ENCODE measurements at places on chromosomes 4 and X. TPM values are rescaled to one million over a fixed set of nuclear protein-coding genes. Genes with fewer than 3 reads are reported as not detected.

- no peak for DNase-seq
- no peak overlapping the region for H3K27ac ChIP-seq
- H3K36me3 ChIP-seq, result peaks cover 5% of the 10 kb centered on the region
- no peak overlapping the region for H3K4me3 ChIP-seq
- peaks cover 9% of the 10 kb centered on the region for H3K27me3 ChIP-seq
Measured at GRCh38 chrX:129705988-129706387, 32.8 kb upstream of the XPNPEP2 start.

DNA sequence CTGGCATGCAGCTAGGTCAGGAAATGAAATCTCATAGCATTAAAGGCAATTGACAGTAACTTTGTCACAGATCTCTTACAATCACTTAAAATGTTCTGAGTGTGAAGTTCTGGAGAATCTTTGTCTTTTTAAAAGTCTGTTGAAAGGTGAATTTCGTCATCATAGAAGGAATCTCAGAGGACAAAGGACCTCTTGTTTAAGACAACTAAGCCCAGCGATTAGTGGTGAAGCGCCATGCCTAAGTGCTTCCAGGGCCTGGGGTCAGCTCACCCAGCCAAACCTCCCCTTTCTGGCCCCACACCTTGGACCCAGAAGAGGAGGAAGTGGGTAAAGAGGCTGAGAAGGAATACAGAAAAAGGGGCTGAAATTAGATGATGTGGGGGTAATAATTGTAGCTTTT is 8.5 kb downstream of the FRMD7 start:
- no peaks in the 10 kb centered on the region for H3K36me3 ChIP-seq
- DNase-seq, result no peak
- no peaks in the 10 kb centered on the region for H3K4me1 ChIP-seq
- no peak overlapping the region for H3K4me3 ChIP-seq

Gene MYL5
- total RNA-seq, result 13.5 TPM

DNA sequence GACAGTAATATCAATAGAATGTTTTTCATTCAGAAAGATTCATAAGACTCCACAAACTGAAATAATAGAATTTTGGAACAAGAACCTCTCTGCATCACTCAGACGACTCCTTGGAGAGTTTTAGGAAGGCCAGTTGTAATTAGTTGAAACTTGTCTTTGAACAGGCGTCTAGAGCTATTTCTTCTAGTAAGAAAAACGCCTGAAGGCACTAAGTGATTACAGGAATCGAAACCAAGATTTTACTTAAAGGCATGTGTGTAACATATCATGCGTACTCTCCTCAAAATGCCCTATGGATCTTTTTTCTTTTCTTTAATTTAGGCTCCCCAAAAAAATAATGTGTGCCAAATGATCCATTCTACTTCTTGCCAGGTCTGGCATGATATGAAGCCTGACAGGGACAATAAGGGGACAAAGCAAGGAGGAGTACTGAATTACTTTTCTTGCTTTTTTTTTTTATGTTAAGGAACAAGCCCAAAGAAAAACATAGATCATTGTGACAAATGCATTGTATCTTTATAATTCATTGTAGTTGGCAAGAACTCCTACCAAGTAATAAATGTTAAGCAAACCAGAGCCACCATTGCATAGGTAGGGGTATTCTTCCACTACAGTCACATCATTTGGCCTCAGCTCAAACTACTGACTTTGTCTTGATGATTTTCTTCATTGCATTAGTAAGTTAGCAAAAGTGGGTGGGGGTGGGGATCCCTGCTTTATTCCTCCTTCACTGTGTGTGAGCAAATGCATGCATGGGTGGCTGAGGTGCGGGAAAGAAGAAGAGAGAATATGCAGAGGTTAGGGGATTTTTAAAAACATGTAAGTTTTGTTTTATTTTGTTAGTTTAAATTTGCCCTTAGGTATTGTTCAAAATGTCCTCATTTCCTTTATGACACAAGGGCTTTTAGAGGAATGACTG is 79.9 kb upstream of the ATOH1 start:
- H3K36me3 ChIP-seq, result no peaks in the 10 kb centered on the region
- H3K27me3 ChIP-seq, result no peaks in the 10 kb centered on the region
- no peak overlapping the region for H3K4me3 ChIP-seq
- H3K27ac ChIP-seq, result no peak overlapping the region
- no peak for DNase-seq
- no peaks in the 10 kb centered on the region for H3K4me1 ChIP-seq

- peaks cover 7% of the 10 kb centered on the region for H3K4me1 ChIP-seq
- H3K36me3 ChIP-seq, result peaks cover 13% of the 10 kb centered on the region
- H3K4me3 ChIP-seq, result no peak overlapping the region
- H3K27ac ChIP-seq, result no peak overlapping the region
Measured at GRCh38 chr4:75490155-75490554, 24.0 kb downstream of the RCHY1 start.

DNA sequence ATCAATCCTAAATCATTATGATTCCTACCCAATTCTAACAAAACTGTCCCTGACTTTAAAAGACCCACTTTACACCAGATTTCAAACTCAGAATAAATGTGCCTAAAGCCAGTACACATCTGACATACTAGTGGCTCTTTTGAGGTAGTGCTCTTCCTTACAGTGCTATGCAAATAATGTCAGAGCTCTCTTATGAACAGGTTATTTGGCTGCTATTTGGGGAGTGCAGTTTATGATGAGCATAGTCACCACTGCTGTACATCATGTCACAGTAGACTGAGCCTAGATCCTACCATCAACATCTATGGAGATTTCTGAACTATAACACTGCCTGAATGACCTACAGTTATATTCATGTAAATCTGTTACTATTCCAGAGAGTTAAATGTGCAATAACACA is 50.4 kb upstream of the PAGE5 start:
- no peaks in the 10 kb centered on the region for H3K4me1 ChIP-seq
- no peaks in the 10 kb centered on the region for H3K36me3 ChIP-seq
- no peak overlapping the region for H3K4me3 ChIP-seq
- H3K27ac ChIP-seq, result no peak overlapping the region
- DNase-seq, result no peak
- H3K27me3 ChIP-seq, result peaks cover 22% of the 10 kb centered on the region

DNA sequence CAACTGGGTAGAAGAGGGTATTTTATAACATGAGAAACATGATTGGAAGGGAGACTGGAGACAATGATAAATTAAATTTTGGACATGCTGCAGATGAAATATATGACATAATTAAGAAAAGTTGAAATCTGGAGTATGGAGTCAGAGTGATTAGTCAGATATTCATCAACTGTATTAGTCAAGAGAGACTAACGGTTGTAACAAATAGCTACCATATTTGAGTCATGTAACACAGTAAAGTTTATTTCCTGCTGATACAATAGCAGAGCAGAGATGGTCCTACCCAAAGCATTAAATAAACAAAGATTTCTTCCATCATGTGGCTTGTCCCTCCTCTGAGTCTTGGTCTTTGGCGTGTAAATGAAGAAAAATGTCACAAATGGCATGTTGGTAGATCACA is 321.3 kb downstream of the GALNTL6 start:
- H3K27ac ChIP-seq, result no peak overlapping the region
- no peak overlapping the region for H3K4me3 ChIP-seq
- H3K36me3 ChIP-seq, result no peaks in the 10 kb centered on the region

- no peak overlapping the region for H3K27ac ChIP-seq
- H3K4me3 ChIP-seq, result no peak overlapping the region
- H3K4me1 ChIP-seq, result peaks cover 6% of the 10 kb centered on the region
- DNase-seq, result no peak
- peaks cover 4% of the 10 kb centered on the region for H3K27me3 ChIP-seq
- H3K36me3 ChIP-seq, result no peaks in the 10 kb centered on the region
Measured at GRCh38 chr4:8538076-8538702, 42.0 kb upstream of the GPR78 start.

Gene TKTL2
- total RNA-seq, result not detected

GRCh38 chrX:78092296-78092695 is 11.8 kb upstream of the PGK1 start:
- no peak overlapping the region for H3K4me3 ChIP-seq
- peaks cover 29% of the 10 kb centered on the region for H3K27me3 ChIP-seq
- DNase-seq, result no peak
- H3K27ac ChIP-seq, result no peak overlapping the region
- no peaks in the 10 kb centered on the region for H3K4me1 ChIP-seq
- H3K36me3 ChIP-seq, result no peaks in the 10 kb centered on the region

GRCh38 chrX:44401151-44401550 is 57.7 kb upstream of the EFHC2 start:
- DNase-seq, result no peak
- H3K27me3 ChIP-seq, result peaks cover 4% of the 10 kb centered on the region
- H3K36me3 ChIP-seq, result no peaks in the 10 kb centered on the region
- no peak overlapping the region for H3K27ac ChIP-seq
- H3K4me3 ChIP-seq, result no peak overlapping the region

Gene CYSLTR1
- total RNA-seq, result 1.5 TPM

DNA sequence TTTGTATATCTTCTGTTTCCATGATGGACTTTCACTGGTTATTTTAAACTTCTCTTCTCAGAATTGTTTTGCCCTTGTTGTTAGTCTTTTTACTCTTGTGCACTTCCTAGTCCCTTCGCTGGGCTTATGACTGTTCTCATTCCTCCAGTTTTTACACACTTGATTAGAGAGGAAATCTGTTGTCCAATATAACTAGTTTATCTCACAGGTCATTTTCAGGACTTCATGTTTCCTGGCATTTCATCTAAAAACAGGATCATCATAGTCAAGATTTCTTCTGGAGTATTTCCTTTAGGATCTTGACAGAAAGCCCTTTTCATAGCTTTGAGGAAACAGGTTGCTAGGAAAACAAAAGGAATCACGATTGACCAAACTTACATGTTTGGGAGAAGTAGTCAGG is 3.0 kb downstream of the FNIP2 start:
- H3K4me3 ChIP-seq, result peak overlapping the region; percentile 41
- peak overlapping the region; percentile 18 for H3K27ac ChIP-seq
- no peak for DNase-seq
- peaks cover 27% of the 10 kb centered on the region for H3K4me1 ChIP-seq
- H3K27me3 ChIP-seq, result no peaks in the 10 kb centered on the region

DNA sequence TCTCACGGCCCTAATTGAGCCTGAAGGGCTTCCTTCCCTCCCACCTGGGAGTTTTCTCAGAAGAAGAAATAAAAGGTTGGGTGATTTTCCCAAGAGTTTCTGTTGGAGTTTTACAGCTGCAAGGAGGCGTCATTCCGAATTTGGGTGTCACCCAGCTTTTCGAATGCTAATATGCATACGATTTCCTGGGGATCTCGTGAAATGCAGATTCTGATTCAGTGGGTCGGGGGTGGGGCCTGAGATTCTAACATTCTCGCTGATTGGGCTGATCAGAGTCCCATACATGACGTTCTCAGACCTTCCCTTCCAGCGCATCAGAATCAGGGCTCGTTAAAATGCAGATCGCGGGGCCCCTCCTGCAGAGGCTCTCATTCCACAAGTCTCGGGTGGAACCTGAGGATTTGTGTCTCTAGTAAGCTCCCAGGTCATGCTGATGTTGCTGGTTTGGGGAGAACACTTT is 125.8 kb upstream of the STX18 start:
- peaks cover 2% of the 10 kb centered on the region for H3K27me3 ChIP-seq
- no peak for DNase-seq
- H3K4me1 ChIP-seq, result peaks cover 4% of the 10 kb centered on the region
- no peak overlapping the region for H3K4me3 ChIP-seq
- H3K27ac ChIP-seq, result no peak overlapping the region

Gene SCML2
- 1.2 TPM for total RNA-seq

Gene DCAF4L1
- total RNA-seq, result 0.90 TPM

Gene SLC6A8
- 2.3 TPM for total RNA-seq

Measured in natural killer cell treated with Interleukin-12 subunit alpha and Interleukin-12 subunit beta and Interleukin-15 and Interleukin-18, amount 100 ng/mL, for 72 hours (primary cell).